ENCODE measurements at places on chromosomes 6 and 20. TPM values are rescaled to one million over a fixed set of nuclear protein-coding genes. Genes with fewer than 3 reads are reported as not detected.

The PRR3 gene
- 5.9 TPM for total RNA-seq

The PROKR2 gene
- total RNA-seq, result not detected

The SMOC2 gene
- not detected for total RNA-seq

The SEL1L2 gene
- not detected for total RNA-seq

The TMEM200A gene
- total RNA-seq, result 124 TPM

The TAGAP gene
- not detected for total RNA-seq

The RSPH4A gene
- total RNA-seq, result under 0.01 TPM

The MGME1 gene
- 13.0 TPM for total RNA-seq

The SLCO4A1 gene
- 0.56 TPM for total RNA-seq

The FGD2 gene
- total RNA-seq, result not detected

The TRAPPC3L gene
- total RNA-seq, result under 0.01 TPM

The SAMHD1 gene
- total RNA-seq, result 22.8 TPM

The ARFGEF3 gene
- total RNA-seq, result 0.56 TPM

The C6orf15 gene
- not detected for total RNA-seq

The ENPP4 gene
- 0.77 TPM for total RNA-seq

The RNF217 gene
- 21.1 TPM for total RNA-seq

The NOL7 gene
- 104 TPM for total RNA-seq

The PTCRA gene
- not detected for total RNA-seq

The CST2 gene
- 6.9 TPM for total RNA-seq

The TRERF1 gene
- 2.9 TPM for total RNA-seq

The RALGAPA2 gene
- 10.1 TPM for total RNA-seq

The MCCD1 gene
- not detected for total RNA-seq

The ABHD16B gene
- total RNA-seq, result not detected

The ADAM33 gene
- 1.2 TPM for total RNA-seq

The PNPLA1 gene
- not detected for total RNA-seq

The STXBP5 gene
- 40.8 TPM for total RNA-seq

The ABRACL gene
- total RNA-seq, result 25.9 TPM

The NT5E gene
- total RNA-seq, result 306 TPM

The MMUT gene
- total RNA-seq, result 12.1 TPM

The WFDC12 gene
- 0.28 TPM for total RNA-seq

The PLN gene
- total RNA-seq, result 0.19 TPM

The MLN gene
- total RNA-seq, result not detected

The SPATS1 gene
- not detected for total RNA-seq

The KCNS1 gene
- total RNA-seq, result 0.58 TPM

The RSPO3 gene
- total RNA-seq, result 2.0 TPM

The RIPPLY2 gene
- not detected for total RNA-seq

The HLA-DOA gene
- not detected for total RNA-seq

The SRPK1 gene
- 95.7 TPM for total RNA-seq

The THBD gene
- 18.0 TPM for total RNA-seq

The HLA-DMB gene
- 1.4 TPM for total RNA-seq

The OPRL1 gene
- 0.19 TPM for total RNA-seq

The BNIP5 gene
- total RNA-seq, result not detected

Data from regular cardiac myocyte (primary cell).